A172 (cell line): ENCODE measurements at places on chromosomes 7 and 10. TPM values are rescaled to one million over a fixed set of nuclear protein-coding genes. Genes with fewer than 3 reads are reported as not detected.

DNA sequence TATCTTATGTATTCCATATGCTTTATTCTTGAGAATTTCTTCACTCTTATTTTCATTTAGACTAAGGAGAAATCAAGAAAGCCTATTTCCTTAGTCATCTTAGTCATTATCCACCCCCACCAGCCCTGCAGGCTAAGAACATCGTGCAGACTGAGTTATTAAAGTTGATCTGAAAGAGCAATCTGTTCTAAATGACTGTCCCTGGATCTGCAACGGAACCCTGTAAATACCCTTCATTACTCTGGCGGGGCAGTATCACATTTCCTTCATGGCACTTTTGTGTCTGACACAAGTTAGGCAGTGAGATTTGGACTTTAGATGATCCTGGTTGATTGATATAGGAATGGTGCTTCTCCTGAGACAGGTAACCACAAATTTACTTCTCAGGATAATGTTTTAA lies 3.5 kb upstream of the MYPN start:
- peak; percentile 26 for DNase-seq

GRCh38 chr7:8356071-8356470 lies 77.3 kb upstream of the NXPH1 start:
- no peak for DNase-seq

GRCh38 chr10:97065128-97065527 lies 120.6 kb downstream of the SLIT1 start:
- DNase-seq: peak; percentile 41

GRCh38 chr7:41465571-41465970 lies 237.3 kb downstream of the INHBA start:
- no peak for DNase-seq

GRCh38 chr10:71627230-71627939 lies 92.2 kb downstream of the C10orf105 start:
- DNase-seq: no peak

DNA sequence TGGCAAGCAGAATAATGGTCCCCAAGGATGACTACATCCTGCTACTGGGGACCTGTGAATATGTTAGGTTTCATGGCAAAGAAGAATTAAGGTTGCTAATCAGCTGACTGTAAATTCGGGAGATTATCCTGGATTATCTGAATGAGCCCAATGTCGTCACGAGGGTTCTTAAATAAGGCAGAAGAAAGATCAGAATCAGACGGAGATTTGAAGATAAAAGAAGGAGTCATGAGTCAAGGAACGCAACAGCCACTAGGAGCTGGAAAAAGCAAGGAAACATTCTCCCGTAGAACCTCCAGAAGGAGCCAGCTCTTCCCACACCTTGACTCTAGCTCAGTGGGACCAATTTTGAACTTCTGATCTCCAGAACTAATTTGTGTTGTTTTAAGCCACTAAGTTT lies 82.9 kb upstream of the APBB1IP start:
- no peak for DNase-seq

GRCh38 chr10:103295374-103296015 lies 18.6 kb downstream of the INA start:
- peak; percentile 40 for DNase-seq

DNA sequence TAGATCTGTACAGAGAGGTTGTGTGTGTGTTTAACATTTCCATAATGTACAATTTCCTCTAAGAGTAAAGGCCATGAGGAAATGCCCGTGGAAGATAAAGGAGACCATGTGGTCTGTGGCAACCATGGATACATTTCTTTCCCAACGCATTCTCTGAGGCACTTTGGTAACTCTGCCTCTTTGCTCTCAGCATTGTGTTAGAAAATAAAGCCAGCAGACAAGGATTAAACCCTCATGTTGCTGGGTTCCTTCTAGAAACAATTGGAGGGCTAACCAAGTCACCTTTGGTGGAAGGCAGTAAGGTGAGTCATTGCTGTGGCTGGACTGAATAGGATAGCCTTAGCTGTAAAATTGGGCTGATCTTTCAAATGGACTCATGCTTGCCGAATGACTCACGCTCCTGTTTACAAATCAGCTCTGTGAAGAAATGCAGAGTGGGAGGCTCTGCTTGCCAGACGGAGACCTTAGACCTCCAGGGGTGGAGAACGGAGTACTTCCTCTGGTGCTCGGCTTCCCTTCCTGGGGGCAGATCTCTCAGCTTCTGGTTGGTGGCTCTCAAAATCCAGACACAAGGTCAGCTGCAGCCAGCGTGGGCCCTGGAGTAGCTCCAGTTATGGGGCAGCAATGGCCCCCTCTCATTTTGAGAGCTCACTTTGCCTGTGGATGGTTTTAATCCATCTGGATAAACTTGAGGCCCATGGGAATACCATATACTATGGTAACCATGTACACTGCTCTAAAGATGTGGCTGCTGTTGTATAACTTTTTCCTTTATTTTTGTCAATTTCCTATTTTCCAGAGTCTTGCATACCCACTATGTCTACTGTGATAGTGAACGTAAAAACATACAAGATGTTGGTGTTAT lies 137.3 kb downstream of the TCF7L2 start:
- peak; percentile 99 for DNase-seq

- no peak for DNase-seq
These were observed 348.6 kb upstream of the COBL start for GRCh38 chr7:51665045-51665780.

DNA sequence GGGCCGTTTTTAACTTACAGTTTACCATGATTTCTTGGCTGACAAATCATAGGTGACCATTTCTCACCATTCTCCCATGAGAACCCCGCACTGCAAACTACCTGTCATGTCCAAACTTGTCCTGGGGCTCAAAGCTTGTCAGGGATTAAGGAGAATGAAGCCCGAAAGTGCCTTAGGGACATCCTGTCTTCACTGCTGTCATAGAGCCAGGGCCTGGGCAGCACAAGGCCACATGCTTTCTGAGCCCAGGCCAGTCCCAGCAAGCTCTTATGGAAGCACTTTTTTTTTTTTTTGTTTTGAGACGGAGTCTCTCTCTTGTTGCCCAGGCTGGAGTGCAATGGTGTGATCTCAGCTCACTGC lies 33.9 kb downstream of the CCM2 start:
- no peak for DNase-seq

GRCh38 chr10:11743461-11744338 lies 1.5 kb downstream of the ECHDC3 start:
- no peak for DNase-seq

DNA sequence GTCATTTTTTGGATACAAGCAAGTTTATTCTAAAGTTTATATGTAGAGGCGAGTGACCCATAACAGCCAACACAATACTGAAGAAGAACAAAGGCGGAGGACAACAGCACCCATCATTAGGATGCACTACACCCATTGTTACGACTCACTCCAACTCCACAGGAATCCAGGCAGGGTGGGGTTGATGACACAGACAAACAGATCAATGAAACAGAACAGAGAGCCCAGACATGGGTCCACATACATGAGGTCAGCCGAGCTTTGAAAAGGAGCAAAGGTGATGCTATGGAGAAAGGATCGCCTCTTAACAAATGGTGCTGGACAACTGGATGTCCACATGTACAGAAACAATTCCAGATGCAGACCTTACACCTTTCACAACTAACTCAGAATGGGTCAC lies 426.4 kb downstream of the PTPRN2 start:
- no peak for DNase-seq

DNA sequence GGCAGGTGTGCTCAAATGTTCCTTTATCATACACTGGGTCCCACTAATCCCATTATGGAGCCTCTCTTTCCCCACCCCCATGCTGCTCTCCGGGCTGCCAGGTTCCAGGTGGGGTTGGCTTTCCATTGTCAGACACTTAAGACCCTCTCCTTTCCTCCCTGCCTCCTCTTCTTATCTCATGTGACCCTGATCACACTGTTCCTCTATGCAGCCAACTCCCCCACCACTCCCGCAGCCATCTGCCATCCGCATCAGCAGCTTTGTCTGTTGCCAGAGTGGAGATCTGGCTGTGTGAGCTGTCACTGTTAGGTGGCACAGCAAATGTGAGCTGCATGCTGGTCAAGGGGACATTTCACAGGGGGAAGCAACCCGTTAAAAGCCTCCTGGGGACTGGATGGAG lies 391.4 kb downstream of the TNS3 start:
- DNase-seq: no peak

- DNase-seq: no peak
These were observed 8.9 kb downstream of the ANKMY2 start for GRCh38 chr7:16636555-16637101.

DNA sequence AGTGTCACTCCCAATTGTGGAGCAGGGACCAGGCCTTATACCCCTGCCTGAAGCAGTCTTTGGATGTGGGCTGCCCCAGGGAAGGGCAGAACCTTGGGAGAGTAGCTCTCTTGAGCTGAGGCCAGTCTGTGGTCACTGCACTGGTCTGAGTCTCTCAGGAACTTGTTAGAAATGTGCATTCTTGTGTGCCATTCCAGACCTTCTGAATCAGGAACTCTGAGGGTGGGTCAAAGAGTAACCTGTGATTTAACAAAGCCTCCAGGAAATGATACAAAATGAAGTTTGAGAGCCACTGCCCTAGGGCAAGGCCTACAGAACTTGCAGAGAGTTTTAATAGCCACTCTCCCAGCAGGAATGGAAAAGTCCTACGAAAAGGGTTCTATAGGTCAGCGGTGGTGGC lies 68.1 kb downstream of the LYZL1 start:
- DNase-seq: peak; percentile 28

- no peak for DNase-seq
These were observed 23.0 kb downstream of the SMURF1 start for GRCh38 chr7:99120916-99121315.

DNA sequence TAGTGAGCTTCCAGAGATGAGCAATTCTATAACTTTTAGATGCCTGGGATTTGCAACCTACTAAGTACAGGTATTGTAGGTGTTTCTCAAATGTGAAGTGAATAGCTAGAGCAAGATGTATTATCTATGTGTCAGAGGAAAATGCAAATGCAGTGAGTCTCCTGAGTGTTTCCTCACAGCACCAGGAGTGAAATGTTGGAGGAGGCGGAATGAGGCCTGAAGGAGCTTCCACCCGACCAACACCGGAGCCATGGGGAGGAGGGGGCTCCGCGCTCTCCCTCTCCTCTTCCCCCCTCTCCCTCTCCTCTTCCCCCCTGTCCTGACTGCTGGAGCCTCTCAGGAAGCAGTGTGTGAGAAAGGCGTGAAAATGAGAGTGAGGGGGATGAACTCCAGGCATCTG lies 79.9 kb upstream of the RNF32 start:
- no peak for DNase-seq

DNA sequence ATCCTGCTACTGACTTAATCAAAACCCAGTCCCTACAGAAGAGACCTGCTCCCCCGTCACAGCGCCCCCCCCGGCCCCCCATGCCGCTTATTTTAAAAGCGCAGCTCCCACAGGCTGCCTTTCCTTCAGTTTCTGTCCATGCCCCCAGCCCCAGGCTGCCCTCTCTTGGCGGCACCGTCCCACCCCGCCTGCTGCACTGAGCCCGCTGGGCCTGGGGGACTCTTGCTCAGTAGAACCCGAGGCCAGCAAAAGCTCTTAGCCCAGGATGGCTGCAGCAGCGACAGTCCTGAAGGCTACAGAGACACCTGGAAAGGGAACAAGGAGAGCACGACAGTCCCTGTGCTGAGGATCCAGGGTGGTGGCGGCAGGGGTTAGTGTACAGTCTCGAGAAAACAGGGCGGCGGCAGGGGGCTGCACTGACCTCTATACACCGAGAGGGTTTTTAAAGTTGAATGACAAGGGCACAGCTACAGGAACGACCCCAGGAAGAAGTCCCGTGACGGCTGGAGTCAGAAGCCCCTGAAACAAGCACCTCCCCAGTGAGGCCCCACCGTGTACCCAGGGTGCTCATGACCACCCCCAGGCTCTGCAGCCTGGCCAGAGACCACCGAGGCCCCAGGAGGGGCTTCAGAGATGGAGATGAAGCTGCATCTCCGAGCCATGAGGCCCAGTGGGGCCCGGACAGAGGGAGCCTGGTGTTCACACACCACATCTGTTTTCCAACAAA lies 54.4 kb downstream of the ZRANB1 start:
- no peak for DNase-seq

GRCh38 chr7:112492186-112492585 lies 11.4 kb downstream of the LSMEM1 start:
- no peak for DNase-seq

GRCh38 chr7:49812534-49812933 lies 39.1 kb downstream of the VWC2 start:
- no peak for DNase-seq

- DNase-seq: peak; percentile 87
These were observed 43.7 kb downstream of the UNC5B start for GRCh38 chr10:71255808-71256660.

PSD gene
- 0.07 TPM in 1 of 2 replicates, not detected in the other for total RNA-seq

GBX1 gene
- total RNA-seq: 0.41 TPM in 1 of 2 replicates, not detected in the other

INHBA gene
- total RNA-seq: 0.34 and 0.53 TPM in 2 replicates

ZNF365 gene
- 10.8 and 11.0 TPM in 2 replicates for total RNA-seq

TPST1 gene
- total RNA-seq: 56.5 and 58.8 TPM in 2 replicates

SMO gene
- 28.6 and 31.4 TPM in 2 replicates for total RNA-seq

AKR1D1 gene
- not detected in 2 replicates for total RNA-seq

CDC14C gene
- total RNA-seq: 0.09 TPM in 1 of 2 replicates, not detected in the other

CNOT4 gene
- 6.8 and 8.6 TPM in 2 replicates for total RNA-seq

FUOM gene
- 6.6 and 9.6 TPM in 2 replicates for total RNA-seq

P4HA1 gene
- 87.7 and 95.5 TPM in 2 replicates for total RNA-seq

GPR26 gene
- total RNA-seq: not detected in 2 replicates

GPR37 gene
- 1.3 and 3.2 TPM in 2 replicates for total RNA-seq

SLC39A12 gene
- not detected in 2 replicates for total RNA-seq

HOGA1 gene
- 6.3 and 7.7 TPM in 2 replicates for total RNA-seq

SORBS1 gene
- total RNA-seq: 0.91 and 2.5 TPM in 2 replicates
